ENCODE measurements at places on chromosomes 5 and 9.

- no peak for DNase-seq
These were observed 566.6 kb upstream of the TUSC1 start for GRCh38 chr9:26244661-26245451.

- DNase-seq: no peak
These were observed 107.2 kb upstream of the NFIL3 start for GRCh38 chr9:91530829-91531228.

DNA sequence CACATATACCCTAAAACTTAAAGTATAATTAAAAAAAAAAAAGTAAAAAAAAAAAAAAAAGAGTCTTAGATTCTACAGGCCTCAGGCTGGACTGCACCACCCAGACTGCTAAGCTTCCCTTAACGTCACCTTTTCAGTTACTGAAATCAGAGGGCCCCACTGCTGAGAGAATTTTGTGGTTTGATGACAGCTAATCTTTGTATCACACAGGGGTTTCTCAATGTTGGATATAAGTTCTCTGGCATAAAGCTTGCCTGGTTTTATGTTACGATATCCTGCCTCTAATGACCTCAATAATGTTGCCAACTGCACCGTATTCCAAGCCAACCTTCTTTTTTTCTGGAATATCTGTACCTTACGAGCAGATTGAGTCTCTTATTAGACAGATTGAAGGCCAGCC, 43.1 kb upstream of the C6 start:
- no peak for DNase-seq

DNA sequence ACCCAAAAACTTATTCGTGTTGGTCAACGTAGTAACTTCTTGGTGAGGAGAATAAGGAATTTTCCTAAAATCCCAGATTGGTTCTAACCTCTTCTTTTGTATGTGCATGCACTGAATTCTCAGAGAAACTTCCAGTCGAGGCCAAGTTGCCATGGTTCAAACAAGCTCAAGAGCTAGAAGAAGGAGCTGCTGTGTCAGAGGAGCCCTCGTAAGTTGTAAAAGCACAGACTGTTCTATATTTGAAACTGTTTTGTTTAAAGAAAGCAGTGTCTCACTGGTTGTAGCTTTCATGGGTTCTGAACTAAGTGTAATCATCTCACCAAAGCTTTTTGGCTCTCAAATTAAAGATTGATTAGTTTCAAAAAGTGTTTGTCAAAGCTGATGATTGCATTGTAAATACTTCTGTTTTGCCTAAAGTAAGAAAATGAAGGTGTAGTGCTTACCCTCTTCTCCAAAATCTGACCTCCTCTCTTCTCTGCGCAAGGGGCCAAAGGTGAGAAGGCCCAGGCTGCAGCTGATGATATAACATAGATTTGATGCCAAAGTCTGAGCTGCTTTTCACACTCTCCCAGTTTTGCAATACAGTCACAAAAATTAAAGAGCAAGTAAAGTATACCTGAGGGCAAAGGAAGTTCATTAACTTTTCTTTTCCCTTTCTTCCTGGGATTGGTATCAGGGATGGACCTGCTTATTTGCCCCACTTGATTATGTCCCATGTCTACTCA, 210.8 kb downstream of the ADAMTSL1 start:
- DNase-seq: no peak

- DNase-seq: no peak
These were observed 11.5 kb downstream of the FSD1L start for GRCh38 chr9:105459336-105459735.

- no peak for DNase-seq
These were observed 28.4 kb downstream of the CDHR2 start for GRCh38 chr5:176577312-176578176.

- peak; percentile 18 for DNase-seq
These were observed 62.8 kb upstream of the SUB1 start for GRCh38 chr5:32522429-32523143.
